ENCODE measurements at places on chromosomes 4 and X.

DNA sequence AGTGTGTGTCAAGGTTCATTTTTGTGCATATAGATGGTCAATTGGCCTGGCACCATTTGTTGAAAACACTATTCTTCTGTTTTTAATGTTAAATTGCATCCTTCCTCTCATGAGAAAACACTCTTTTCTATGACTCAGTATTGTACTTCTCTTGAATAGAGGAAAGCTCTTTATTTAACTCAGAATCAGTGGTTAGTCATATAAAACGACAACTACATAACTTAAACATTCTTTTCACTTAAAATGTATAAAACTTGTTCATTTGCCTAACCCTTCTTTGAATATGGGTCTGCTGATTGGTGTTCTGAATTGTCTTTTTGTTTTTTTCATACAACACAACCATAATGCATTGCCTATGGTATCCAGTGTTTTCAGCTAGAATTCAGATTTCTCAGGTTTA lies 17.2 kb upstream of the MRPL1 start:
- DNase-seq = no peak

DNA sequence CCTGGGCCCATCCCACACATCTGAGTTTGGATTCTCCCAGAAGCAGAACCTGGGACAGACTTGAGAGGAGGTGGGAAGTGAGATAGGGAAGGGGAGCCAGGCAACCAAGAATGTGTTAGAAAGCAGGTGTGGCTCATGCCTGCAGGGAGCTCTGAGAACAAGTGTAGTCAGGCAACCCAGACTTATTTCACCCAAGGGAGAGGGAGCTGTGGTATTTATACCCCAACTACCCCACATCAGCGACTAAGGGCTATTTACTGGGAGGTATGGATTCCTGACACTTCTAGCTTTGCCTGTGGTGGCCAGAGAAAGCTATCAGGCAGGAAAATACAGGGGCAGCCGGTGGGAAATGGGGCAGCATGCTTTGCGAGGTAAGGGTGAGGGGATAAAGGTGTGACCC lies 125.8 kb upstream of the MSX1 start:
- no peak for DNase-seq

- no peak for DNase-seq
These were observed 77.4 kb upstream of the AGA start for GRCh38 chr4:177519481-177520260.

DNA sequence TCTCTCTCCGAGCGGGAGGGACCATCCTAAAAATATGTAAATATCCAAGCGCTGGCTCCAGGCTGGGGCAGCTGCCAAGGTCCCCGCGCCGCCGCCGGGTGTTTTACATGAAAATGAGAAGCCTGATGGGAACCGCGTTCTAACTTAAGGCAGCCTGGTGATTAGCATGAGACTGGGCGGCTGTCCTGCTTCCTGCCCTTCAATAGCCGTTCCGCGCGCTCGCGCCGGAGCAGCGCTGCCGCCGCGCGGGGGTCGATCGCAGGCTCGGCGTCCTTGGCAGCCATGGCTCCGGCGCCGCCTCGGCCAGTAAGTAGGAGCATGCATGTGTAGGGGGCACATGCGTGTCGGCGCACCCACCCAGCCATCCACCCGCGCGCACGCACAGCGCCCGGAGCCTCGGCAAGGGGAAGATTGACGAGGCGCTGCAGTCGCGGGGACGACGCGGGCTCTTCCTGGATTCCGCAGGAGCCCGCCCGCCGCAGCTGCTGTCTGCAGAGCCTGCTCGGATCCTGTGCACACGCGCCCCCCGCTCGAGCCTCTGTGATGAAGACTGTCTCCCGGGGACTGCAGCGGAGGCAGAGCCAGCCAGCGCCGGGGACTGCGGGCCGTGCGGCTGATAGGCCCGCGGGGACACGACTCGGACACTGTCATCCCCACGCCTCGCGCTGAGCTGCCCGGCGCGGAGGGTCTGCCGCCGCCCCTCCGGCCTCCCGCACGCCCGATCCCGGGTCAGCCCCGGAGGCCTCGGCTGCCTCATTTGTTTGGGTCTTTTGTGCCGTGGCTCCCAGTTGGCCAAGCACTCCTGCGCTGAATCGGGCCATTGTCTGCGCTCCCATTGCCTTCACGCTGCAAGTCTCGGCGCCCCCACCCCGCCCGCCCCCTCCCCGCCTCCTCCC lies 734 bp downstream of the STOX2 start:
- DNase-seq = no peak

- DNase-seq = no peak
These were observed 2.9 kb downstream of the PF4 start for GRCh38 chr4:73978886-73979285.
